Activated T-cell treated with anti-CD3 and anti-CD28 coated beads for 1 hour (primary cell): ENCODE measurements at places on chromosomes 1 and 21.

DNA sequence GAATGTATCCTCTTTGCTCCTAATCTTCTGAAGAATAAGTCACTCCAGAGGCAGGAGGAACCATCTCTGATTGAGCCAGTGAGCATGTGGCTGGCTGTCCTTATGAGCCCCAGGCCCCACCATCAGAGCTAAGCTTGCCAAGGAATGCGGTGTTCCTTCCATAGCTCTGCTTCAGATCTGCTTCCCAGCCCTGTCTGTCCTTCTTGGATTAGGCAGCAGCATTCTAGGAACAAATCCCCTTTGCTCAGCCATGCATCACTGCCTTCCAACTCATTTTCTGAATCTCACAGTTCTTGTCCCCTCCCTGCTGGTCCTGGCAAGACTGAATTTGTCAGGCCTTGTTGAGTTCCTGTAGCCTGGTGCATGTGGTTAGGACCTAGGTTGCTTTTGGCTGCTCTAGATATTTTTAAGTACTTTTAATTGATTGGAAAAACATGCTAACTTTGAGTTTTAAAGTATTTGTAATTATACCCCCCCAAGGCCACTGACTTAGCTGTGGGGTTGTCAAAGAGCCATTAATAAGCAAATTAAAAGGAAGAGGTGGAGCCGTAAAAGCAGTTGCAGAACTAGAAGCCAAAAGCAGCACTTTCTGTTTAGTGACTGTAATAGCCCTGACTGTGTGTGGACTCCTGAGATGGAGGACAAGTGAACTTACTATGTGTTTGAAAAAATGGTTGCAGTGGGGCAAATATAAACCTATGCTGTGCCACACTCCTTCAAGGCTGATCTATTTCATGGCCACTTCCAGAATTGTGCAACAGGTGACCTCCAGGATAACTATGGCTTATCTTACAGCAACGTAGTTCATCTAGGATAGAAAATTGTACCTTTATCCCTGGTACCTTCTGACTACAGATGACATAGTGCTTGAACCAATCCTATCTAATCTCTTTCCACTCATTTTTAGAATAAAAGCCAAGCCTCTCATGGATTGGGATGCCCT is 61.3 kb upstream of the BACH1 start:
- DNase-seq = no peak

GRCh38 chr1:58629031-58629462 is 52.0 kb upstream of the TACSTD2 start:
- no peak for DNase-seq

- no peak for DNase-seq
Observed at GRCh38 chr1:167695147-167695546, 26.6 kb upstream of the MPZL1 start.

DNA sequence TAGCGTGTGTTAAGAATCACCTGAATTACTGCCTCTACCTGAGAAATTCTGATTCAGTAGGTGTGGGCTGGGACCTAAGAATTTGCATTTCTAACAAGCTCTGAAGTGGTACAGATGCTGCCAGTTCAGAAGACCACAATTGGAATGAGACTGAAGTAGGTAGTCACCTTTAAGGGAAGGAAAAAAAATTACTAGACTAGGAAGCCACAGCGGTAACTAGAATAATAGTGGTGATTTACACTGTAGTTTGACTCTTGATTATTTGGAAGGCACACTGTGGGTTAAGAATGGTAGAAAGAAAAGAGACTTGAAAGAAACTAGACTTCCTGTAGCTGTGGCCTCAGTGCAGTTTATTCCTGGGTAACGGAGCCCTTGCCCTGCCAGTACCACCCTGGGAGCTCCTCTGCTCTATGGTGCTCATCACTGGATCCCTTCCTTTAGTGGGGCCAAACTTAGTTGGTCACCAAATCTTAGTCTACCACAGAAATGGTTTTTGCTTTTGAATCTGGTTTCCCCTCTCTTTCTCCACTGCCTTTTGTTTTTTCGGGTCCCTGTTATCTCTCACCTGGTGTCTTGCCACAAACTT is 43.6 kb downstream of the ARID1A start:
- no peak for DNase-seq

GRCh38 chr1:61851849-61852669 is 109.8 kb downstream of the PATJ start:
- DNase-seq = no peak

DNA sequence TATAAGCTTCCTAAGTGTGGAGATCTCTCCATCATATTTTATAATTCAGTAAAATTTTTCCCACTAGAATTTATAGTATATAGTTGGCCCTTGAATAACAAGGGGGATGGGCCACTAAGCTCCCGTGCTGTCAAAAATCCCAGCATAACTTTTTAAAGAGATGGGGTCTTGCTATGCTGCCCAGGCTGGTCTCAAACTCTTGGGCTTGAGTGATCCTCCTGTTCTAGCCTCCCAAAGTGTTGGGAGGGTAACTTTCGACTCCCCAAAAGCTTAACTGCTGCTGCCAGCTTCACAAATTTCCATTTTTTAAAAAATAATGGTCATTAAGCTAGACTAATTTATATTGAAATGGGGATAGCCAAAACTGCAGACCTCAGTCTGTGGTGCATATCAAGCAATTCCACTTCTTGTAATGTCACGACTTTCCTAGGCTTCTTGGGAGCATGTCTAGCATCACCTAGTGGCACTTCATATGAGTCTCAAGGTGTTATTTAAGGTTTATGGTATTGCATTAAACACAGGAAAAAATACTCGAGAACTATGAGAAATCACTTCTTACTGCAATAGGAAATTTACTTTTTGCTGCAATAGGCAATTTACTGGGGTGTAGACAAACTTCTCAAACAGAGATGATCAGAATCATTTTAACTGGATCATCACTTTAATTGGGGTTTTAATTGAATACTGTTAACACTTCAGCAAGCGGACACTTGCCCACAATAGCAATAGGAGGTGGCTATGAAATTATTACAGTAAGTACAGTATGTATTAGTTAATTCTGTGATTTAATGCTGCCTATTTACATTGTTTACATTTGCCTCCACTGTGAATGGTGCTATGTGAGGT is 19.3 kb upstream of the ACTA1 start:
- no peak for DNase-seq

DNA sequence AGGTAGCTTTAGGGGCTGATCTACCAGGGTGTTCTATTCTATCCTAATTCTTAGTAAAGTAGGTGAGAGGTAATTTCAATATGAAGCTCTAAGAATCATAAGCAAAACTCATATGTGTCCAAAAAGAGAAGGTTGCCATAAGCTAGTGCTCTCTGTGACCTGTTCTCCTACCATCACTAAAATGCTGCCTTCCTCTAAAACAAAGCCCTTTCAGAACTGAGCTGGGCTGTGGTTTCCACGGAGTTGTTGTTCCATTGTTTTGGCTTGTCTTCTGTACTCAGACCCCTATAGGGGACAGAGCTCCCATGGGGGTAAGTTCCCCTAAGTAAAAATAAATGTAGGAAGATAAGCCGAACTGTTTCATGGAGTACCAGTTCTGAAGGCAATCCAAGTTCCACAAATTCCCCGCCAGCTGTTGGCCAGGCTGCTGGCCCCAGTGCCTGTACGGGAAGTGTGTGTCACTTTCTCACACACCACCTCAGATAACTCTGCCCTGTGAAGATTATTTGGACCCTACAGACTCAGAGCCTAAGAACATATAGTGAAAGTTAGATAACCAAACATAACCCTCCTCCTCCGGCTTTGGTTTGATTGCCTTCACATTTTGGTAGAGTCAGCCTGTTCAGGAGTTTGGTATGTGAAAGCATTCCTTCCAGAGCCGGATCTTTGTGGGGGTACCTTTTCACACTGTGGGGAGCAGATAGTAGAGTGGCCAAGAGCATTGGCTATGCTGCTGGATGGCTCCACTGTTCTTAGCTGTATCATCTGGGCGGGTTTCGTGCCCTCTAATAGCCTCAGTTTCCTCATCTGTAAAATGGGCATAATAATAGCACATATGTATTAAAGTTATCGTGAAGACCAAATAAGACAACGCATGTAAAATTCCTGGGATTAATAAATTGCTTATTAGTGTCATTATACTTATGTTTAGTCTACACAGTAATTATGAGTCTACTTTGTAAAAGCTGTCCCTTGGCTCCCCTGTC is 10.8 kb downstream of the DPT start:
- no peak for DNase-seq

DNA sequence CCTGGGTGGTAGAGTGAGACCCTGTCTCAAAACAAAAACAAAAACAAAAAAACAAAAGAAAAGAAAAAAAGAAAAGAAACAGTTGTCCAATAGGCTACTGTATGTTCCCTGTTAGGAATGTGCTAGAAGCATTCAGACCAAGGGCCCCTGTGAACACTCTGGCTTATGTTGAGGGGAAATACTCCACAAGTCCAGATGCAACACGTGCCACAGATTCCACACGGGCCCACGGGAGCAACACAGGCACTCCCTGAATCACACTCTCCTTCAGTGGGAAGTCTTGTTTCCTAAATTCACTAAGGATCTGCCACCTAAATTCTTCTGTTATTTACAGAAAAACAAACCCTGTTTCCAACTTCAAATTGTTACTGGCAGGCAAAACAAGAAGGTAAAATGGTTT is 291.1 kb downstream of the PCP4 start:
- DNase-seq = no peak

- no peak for DNase-seq
Observed at GRCh38 chr1:185716095-185716494, 18.1 kb upstream of the HMCN1 start.

GRCh38 chr1:199132006-199132405 is 493.2 kb downstream of the PTPRC start:
- DNase-seq = no peak

GRCh38 chr1:42282867-42283583 is 52.0 kb downstream of the FOXJ3 start:
- DNase-seq = no peak

DNA sequence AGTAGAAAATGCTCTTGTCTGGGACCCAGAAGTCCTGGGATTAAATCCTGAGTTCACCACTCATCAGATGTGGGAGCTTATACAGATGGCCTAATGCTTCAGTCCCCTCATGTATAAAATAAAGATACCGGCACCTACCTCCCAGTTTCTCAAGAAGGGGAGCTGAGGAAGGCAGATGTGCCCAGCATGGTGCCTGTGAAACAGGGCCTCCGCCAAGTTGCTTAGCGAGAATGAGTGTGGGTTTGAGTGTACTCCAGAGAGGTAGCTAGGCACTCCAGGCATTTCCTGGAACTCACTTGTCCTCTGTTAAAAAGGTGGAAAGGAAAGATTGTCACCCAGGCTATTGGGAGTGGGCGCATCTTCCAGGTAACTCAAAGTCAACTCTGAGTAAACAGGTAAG is 37.8 kb downstream of the IER5 start:
- DNase-seq = no peak

- no peak for DNase-seq
Observed at GRCh38 chr1:221837896-221838295, 96.0 kb upstream of the DUSP10 start.

- DNase-seq = no peak
Observed at GRCh38 chr1:88104236-88104635, 579.8 kb upstream of the PKN2 start.
